ENCODE measurements at places on chromosomes 16 and 17. TPM values are rescaled to one million over a fixed set of nuclear protein-coding genes. Genes with fewer than 3 reads are reported as not detected.

GRCh38 chr17:2264067-2264860 is 39.3 kb downstream of the SMG6 start:
- H3K4me1 ChIP-seq, result no peaks in the 10 kb centered on the region
- H3K27ac ChIP-seq, result no peak overlapping the region
- no peaks in the 10 kb centered on the region for H3K27me3 ChIP-seq
- H3K4me3 ChIP-seq, result no peak overlapping the region
- H3K36me3 ChIP-seq, result peaks cover 12% of the 10 kb centered on the region

DNA sequence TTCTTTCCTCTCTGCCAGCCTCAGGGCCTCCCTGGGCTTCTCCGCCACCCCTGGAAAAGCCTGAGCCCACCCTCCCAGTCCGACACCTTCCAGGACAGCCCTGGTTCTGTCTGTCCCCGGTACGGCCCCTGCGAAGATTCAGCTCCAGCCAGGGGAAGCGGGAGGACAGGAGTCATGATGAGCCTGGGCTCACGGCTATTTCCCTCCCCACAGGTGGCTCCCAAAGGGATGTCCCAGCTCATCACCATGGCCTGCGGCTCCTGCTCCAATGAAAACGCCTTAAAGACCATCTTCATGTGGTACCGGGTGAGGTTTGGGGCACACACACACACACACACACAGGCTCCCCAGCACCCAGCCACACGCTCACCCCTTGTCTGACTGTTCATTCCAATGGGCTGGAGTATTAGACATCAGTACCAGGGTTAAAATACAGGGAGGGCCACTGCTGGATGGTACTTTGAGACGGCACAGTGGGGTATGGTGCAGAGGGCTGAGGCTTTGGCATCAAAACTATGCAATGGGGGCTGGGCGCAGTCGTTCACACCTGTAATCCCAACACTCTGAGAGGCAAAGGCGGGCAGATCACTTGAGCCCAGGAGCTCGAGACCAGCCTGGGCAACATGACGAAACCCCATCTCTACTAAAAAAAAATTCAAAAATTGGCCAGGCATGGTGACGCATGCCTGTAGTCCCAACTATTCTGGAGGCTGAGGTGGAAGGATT is 32.8 kb downstream of the TMEM186 start:
- no peak overlapping the region for H3K4me3 ChIP-seq
- H3K4me1 ChIP-seq, result no peaks in the 10 kb centered on the region
- DNase-seq, result no peak
- no peak overlapping the region for H3K27ac ChIP-seq

- H3K27ac ChIP-seq, result no peak overlapping the region
- no peaks in the 10 kb centered on the region for H3K36me3 ChIP-seq
- DNase-seq, result no peak
- peaks cover 11% of the 10 kb centered on the region for H3K27me3 ChIP-seq
These were observed 3.5 kb upstream of the WFDC1 start for GRCh38 chr16:84291226-84291625.

DNA sequence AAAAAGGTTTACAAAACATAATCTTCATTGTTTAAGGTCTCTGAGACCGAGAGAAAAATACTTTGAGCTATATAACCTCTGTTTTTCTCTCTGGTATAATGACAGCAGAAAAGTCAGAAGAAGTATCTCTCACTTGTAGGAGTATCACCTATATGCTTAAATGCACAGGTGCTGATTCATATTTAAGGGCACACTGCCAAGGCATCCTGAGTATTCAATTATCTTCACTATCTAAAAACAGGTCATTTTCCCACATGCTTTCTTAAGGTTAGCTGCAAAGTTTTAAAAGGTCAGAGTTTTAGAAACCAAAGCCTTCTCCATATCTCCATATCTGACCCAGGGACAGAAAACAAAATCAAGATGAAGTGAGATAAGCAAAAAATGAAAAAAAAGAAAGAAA is 99.3 kb upstream of the C17orf78 start:
- no peak overlapping the region for H3K4me3 ChIP-seq
- no peaks in the 10 kb centered on the region for H3K4me1 ChIP-seq
- no peak for DNase-seq
- H3K36me3 ChIP-seq, result peaks cover 6% of the 10 kb centered on the region

DNA sequence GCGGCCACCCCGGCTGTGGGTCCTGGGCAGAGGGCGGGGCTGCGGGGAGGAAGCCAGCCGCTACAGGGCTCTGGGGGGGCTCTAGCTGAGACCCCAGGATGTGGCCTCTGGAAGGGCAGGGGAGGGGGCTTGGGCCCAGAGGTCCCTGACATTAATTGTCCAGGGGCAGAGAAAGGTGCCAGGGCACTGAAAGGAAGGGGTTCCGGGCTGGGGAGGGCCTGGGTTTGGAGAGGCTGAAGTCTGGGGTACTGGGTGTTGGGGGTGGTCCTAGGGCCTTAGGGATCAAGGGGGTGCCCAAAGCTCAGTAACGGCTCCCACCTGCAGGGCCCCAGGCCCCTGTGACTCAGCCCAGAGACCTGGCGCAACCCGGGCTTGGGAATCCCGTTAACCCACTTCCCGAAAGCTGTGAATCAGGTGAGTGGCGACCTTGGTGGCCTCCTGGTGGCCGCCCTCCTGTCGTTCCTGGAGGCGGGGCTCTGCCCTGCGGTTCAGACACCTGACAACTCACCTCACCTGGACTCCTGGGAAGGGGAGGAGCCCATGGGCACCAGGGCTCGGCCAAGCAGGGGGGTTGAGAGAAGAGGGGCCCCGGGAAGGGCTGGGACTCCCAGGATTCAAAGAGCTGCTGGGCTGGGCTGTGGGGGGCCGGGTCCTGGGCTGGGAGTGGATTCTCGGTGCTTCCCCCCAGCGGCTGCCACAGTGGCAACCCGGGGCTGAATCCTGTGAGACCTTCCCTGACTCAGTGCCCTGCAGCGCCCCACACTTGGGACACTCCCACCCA is 465 bp upstream of the PRSS22 start:
- DNase-seq, result no peak
- H3K27ac ChIP-seq, result no peak overlapping the region
- H3K4me3 ChIP-seq, result no peak overlapping the region
- H3K27me3 ChIP-seq, result peaks cover 18% of the 10 kb centered on the region
- H3K36me3 ChIP-seq, result no peaks in the 10 kb centered on the region

DNA sequence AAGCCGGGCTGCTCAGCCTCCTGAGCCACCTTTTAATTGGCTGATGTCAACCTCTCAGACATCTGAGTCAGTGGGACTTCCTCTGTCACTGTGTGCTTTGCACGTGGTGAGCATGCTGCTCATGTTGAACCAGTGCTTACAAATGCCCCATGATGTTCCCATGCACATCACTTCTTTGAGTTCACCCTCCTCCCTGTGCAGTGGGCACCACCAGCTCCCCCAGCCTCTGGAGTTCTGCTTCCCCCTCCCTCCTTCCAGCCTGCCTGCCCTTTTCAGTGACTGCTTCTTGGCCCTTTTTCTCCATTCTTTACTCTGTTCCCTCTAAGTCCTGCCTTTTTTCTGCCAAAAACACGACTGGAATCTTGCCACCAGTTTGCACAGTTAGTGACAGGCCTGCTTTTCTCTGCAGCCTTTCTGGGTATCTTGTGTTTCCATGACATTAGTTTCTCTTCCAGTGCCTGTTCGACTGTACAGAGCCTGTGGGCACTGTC is 41.6 kb downstream of the USP10 start:
- no peak for DNase-seq
- no peak overlapping the region for H3K4me3 ChIP-seq

DNA sequence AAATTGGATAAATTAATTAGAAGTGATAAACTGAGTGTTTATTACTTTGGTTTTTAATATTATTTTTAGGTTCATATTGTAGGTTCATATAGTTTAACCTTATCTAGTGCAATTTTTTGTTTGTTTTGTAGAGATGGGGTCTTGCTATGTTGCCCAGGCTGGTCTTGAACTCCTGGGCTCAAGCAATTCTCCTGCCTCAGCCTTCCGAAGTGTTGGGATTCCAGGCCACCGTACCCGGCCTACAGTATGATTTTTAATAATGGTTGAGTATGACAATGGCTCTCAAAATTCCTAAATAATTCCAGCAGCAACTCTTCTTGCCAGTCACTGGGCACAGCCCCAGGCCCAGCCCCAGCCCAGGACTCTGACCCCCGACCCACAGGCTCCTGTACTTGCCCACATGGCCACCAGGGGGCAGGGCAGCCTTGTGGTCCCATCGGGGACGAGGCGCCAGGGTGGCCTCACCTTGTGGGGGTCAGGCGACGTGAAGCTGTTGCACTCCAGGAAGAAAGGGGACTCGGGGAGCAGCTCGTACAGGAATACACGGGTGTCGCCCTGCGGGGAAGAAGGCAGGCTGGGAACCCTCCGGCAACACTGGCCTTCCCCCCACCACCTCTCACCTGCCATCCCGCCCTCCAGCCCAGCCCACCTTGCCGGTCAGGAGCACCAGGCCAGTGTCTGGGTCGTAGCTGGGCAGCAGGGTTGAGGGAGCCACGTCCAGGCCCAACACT is 7.9 kb upstream of the PAM16 start:
- H3K36me3 ChIP-seq, result no peaks in the 10 kb centered on the region
- H3K4me1 ChIP-seq, result no peaks in the 10 kb centered on the region
- no peaks in the 10 kb centered on the region for H3K27me3 ChIP-seq
- H3K4me3 ChIP-seq, result no peak overlapping the region

GRCh38 chr16:57677622-57678369 is 9.7 kb downstream of the ADGRG3 start:
- H3K27me3 ChIP-seq, result no peaks in the 10 kb centered on the region
- no peaks in the 10 kb centered on the region for H3K36me3 ChIP-seq

DNA sequence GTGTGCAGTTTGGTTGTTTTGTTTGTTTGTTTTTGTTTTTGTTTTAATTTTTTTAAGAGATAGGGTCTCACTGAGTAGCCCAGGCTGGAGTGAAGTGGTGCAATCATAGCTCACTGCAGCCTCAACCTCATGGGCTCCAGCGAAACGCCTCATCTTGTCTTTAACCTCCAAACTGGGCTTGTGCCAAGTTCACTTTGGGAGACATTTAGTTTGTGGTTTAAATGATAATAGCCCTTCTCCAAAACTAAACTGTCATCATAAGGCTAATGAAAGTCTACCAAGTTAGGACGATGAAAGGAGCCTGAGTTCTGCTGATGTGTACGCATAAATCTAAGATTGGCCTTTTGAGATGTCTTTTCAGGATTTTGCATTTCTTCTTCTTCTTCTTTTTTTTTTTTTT is 6.5 kb upstream of the CARD14 start:
- DNase-seq, result no peak
- H3K27me3 ChIP-seq, result no peaks in the 10 kb centered on the region
- H3K36me3 ChIP-seq, result no peaks in the 10 kb centered on the region
- no peak overlapping the region for H3K27ac ChIP-seq

DNA sequence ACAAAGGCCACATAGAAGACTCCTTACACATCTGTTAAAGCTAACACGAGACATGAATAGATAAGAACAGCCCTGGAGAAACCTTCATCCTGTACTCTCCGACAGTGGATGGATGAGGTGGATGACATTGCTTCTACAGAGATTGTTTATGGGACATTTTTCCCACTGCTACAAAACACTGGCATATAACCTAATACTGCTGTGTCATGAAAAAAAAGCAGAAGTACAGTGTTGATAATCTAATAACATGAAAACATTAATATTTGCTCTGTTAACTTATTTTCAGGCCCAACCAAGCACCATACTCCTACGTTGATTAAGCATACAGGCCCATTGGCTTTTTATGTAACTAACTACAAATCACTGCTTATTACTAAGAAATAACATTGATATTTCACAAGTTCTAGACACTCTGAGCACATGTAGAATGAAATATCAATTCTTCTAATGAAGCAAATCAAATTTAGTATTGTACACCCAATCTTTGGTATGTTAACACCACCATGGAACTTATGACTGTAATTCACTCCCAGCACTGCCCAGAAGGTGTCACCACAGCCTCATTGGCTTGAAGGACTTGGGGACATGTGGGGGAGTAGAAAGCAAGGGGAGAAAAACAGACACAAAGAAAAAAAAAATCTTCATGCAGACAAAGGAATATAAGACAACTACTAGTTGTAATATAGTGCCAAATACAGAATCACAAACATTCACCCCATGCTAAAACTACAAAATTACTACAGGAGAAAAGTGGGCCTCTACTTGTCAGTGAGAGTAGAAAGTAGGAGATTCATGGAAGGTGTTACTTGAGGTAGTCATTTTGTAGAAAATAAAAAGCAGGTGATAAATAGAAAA is 330.0 kb upstream of the PMFBP1 start:
- H3K4me3 ChIP-seq, result no peak overlapping the region
- H3K27me3 ChIP-seq, result no peaks in the 10 kb centered on the region
- no peak overlapping the region for H3K27ac ChIP-seq
- DNase-seq, result peak; percentile 79
- no peaks in the 10 kb centered on the region for H3K36me3 ChIP-seq
- no peaks in the 10 kb centered on the region for H3K4me1 ChIP-seq

- no peak overlapping the region for H3K27ac ChIP-seq
- DNase-seq, result no peak
- H3K36me3 ChIP-seq, result no peaks in the 10 kb centered on the region
These were observed 47.1 kb downstream of the IRX3 start for GRCh38 chr16:54239456-54239855.

DNA sequence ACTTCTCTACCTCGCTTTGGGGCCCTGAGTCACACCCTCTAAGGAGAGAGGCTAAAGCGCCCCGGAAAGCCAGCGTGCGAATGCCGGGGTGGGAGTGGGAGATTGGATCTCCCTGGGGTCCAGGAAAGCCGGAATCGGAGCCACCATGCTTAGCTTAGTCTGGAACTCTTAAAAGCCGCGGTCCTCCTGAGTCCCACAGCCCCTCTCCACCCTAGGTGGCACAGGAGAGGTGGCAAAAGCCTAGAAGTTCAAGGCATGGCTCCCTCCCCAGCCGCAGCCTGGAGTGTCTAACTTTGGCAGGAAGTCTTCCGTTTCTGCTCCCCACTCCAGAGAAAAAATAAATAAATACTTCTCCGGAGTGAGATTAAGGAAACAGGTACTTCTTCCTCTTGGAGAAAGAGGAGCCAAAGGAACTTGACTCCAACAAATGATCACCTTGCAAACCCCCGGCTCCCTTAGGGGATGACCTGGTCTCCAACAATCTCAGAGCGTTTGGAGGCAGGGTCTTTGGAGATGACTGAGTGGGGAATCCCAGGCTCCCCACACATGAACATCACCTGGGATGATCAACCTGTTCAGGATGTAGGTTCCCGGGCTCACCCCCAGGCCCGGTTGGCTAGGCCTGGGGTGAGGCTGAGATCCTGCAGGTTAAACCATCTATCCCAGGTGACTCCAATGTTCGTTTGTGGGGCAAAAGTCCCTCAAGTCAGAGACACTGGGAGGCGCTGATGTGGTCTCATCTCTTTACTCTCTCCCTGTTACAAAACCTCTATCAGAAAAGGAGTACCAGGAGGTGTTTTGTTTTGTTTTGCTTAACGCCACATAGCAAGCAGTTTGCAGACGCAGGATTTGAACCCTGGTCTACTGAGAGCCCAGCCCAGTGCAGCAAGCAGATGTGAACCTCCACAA is 2.9 kb downstream of the CIITA start:
- peaks cover 85% of the 10 kb centered on the region for H3K27me3 ChIP-seq
- DNase-seq, result no peak
- H3K4me1 ChIP-seq, result no peaks in the 10 kb centered on the region
- no peaks in the 10 kb centered on the region for H3K36me3 ChIP-seq

CHD3 gene
- total RNA-seq, result 264 TPM

MT4 gene
- not detected for total RNA-seq

PDIA2 gene
- 0.46 TPM for total RNA-seq

CDH8 gene
- 49.3 TPM for total RNA-seq

KRTAP1-1 gene
- not detected for total RNA-seq

MYH13 gene
- total RNA-seq, result not detected

Measured in A673 (cell line).